Activated T-helper 9 cell treated with anti-CD3 and anti-CD28 coated beads, Interleukin-2, amount 50 U/mL, for 16 hours (primary cell): ENCODE measurements at places on chromosomes 7 and 10.
A peak's percentile ranks its signal among the peaks of the same experiment; 100 is the strongest.

GRCh38 chr7:48031111-48031510, 2.2 kb upstream of the SUN3 start:
- no peak for DNase-seq

GRCh38 chr7:133102276-133103060, 20.6 kb upstream of the CHCHD3 start:
- no peak for DNase-seq

DNA sequence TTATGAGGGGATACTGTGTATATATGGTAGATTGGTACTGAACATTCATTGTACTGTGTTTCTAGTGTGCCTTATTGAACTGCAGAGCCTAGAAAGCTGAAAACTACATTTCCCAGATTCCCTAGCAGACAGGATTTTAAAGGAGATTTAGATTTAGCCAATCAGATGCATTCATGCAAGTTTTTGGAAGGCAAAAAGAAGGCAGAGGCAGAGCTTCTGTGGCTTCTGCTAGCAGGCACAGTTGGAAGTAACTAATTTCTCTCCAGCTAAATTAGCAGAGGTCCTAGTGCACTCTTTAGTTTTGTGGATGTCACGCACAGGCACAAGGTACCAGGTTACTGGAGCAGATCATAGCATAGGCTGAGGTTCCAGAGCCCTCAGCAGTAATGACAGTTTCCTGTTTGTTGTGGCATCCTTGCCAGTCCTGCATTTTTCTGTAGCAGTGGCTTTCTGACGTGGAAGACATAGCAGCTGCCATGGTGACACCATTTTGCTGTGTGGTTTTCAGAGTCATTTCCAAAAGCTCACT, 83.7 kb upstream of the CCDC71L start:
- DNase-seq: no peak

- DNase-seq: no peak
Observed at GRCh38 chr7:27739301-27739908, 557 bp upstream of the TAX1BP1 start.

DNA sequence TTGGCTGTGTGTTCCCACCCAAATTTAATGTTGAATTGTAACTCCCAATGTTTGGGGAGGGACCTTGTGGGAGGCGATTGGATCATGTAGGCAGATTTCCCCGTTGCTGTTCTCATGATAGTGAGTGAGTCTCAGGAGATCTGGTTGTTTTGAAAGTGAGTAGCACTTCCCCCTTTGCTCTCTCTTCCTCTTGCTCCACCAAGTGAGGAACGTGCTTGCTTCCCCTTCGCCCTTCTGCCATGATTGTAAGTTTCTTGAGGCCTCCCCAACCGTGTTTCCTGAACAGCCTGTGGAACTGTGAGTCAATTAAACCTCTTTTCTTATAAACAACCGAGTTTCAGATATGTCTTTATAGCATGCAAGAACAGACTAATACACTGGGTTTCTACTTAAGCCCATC, 176.3 kb downstream of the CDK14 start:
- DNase-seq: no peak

GRCh38 chr7:157488966-157489365, 152.2 kb downstream of the DNAJB6 start:
- DNase-seq: no peak

DNA sequence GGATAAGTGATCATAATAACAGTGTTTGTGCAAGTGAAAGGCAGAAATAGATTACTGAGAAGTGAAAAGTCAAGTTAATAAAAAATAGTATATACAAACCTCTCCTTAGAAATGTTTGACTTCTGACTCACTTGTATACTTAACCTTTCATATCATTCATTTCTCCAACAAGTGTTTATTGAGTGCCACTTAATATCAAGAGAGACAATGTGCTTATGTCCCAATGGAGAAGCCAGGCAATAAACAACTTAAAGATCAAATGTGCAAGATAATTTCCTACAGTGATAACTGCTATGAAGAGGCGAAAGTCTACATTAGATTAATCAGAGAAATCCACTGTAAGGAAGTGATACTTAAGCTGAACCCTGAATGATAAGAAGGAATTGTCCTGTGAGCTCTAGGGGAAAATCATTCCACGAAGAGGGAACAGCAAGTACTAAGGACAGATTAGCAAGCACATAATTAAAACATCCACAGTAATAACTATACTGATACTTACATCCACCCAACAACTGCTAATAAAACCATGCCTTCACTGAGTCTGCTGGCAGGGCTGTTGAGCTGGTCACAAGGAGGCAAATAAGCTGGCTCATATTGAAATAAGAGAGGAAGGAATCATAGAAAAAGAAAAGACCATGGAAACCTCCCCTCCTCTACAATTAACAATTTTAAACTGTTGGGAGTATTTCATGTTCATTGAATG, 203.5 kb downstream of the CTNNA3 start:
- DNase-seq: no peak

DNA sequence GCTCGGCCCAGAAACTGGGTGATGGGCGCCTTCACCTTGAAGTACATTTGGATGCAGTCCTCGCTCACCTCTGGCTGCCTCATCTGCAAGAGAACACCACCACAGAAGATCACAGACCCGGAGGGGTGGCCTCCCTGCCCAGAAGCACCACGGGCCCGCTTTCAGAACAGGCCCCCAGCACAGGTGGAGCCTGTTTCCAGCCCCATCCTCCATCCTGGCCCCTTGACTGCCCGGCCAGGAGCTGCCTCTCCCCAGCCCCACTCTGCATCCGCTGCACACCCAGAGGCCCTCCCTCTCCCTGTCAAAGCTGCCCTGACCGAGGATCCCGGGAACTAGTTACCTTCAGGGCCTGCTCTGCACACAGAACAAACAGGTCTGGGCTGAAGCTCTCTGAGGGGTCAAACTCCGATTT, 724 bp downstream of the CFAP46 start:
- DNase-seq: no peak

DNA sequence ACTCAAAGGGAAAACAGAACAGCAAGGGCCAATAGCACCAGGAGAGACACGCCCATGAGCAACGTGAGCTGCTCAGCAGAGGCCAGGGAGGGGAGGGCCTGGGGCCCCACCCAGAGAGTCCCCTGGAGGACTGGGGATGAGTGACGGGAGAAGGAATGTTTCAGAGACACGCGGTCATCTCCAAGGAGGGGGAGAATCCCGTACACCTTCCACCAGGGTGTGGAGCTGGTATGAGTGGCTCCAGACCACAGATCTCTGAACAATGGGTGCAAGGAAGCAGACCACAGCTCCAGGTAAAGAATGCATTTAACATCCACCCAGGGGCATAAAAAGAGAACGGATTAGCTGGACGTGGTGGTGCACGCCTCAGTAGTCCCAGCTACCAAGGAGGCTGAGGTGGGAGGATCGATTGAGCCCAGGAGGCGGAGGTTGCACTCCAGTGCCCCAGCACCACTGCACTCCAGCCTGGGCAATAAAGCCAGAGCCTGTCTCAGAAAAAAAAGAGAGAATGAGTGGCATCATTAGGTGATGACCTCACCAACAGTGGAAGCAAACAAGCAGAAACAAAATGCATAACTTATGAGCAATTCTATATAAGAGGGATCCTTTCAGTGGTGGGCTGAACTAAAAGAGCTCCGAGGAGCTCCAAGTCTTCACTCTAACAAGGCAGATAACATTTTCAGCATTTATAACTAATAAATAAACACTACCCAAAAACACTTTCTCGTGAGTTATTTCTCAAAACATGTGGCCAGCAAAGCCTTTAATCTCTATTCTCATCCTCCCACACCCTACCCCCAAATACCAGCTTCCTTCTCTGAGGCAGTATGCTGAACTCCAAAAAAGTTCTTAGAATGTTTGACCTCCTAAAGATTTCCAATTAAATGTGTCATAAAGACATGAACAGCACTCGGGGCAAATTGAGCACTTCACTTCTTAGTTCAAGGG, 12.5 kb downstream of the PSAP start:
- DNase-seq: no peak

- DNase-seq: peak; percentile 4
Observed at GRCh38 chr7:38932509-38933168, 23.6 kb upstream of the VPS41 start.

GRCh38 chr7:89072081-89072480, 276.5 kb upstream of the TEX47 start:
- no peak for DNase-seq

DNA sequence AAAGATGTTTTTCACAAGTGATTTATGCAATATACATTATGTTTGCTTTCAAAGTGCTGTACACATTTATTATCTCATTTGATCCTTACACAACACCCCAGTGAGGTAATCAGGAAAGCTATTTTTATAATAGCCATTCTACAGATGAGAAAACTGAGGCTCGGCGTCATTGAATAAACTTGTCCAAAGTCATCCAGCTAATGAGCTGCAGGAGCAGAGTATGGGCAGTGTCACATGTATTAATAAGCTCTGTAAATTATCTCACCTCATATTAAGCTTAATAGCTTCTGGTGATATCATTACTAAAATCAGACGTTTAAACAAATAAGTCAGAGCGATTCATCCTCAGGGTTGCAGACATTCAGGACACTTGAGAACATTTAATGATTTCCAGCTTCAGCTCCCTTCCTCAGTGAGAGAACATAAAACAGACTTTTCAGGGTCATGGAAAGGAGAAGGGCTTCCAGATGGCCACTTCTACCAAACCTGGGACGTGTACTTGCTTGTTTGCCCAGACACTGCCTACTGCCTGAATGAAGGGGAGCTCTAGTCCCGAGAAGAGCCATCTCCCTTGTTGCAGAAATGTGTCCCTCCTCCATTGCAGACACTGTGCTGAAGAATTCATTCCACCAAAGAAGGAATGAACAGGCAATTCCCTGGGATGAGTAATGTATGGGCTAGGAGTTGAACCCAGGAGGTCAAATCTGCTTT, 20.5 kb upstream of the FZD1 start:
- DNase-seq: no peak

DNA sequence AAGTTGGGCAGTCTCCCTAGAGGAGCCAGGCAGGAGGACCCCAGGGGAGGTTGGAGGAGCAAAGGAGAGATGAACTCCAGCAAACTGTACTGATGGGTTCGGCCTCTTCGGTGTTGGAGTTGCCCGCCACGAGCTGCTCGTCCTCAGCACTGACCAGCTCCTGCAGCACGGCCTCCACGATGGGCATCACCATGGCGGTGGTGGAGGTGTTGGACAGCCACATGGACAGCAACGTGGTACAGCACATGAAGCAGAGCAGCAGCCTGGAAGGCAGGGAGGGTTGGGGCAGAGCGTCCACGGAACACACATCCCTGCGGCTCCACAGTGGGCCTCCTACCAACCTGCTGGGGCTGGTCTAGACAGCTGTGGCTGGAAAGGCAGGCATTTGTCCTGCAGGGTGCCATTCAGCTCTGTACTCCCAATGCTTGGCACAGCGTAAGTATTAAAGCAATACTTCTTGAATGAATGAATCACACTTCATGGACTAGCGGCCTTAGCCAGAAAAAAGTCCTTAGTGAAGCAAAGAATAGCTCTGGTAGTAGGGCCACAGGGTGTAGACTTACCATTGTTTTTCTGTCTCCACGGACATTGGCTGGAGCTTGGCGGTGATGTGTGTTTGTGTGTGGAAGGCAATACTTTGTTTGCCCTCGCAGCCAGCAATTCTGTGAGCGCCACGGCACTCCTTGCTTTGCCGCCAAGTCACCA, 21.8 kb downstream of the SLC13A4 start:
- no peak for DNase-seq

- DNase-seq: no peak
Observed at GRCh38 chr10:119368991-119369869, 161.9 kb downstream of the GRK5 start.

GRCh38 chr7:2954433-2954853, 89.2 kb downstream of the CARD11 start:
- no peak for DNase-seq

- no peak for DNase-seq
Observed at GRCh38 chr10:132946806-132947546, 4.6 kb upstream of the CFAP46 start.

DNA sequence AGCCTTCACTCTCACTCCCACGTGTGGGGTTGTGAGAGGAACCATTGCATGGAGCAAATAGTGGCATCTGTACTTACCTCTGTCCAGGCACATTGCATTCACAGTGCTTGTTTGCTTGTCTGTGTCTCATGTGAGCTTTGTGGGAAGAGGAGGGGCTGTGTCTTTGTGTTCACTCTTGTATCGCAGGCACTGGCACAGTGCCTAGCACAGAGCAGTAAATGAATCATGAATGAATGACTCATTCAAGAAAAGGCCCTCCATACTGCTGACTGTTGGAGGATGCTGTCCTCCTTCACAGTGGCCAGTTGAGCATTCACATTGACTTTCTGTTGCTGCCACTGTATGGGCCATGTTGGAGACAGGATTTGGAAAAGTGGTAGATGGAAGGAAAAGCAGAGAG, 125.3 kb downstream of the SORCS3 start:
- DNase-seq: no peak

DNA sequence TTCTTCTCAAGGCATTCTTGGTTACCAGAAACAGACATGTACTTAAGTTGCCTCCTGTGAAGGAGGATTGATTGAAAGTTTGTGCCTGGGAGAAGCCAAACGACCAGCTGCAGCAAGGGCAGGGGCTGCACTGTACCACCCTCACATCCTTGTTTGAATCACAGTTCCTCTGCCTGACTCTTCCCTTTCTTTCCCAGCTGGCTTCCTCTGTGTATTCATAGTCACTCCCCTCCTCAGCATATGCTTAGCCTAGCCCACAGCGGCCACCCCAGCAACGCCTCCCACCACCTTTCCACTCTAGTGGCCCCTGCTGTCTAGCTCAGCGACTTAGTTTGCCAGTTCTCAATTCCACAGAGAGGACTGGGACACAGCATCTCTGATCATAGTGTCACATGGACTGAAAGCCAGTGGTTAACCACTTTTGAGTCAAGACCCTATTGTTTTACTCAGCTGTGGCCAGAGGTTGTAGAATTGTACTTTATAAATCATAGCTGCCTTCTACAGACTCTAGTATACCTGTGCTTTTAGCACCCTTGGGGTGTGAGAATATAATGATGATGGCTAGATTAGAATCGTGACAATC, 643.0 kb downstream of the SUGCT start:
- DNase-seq: no peak

DNA sequence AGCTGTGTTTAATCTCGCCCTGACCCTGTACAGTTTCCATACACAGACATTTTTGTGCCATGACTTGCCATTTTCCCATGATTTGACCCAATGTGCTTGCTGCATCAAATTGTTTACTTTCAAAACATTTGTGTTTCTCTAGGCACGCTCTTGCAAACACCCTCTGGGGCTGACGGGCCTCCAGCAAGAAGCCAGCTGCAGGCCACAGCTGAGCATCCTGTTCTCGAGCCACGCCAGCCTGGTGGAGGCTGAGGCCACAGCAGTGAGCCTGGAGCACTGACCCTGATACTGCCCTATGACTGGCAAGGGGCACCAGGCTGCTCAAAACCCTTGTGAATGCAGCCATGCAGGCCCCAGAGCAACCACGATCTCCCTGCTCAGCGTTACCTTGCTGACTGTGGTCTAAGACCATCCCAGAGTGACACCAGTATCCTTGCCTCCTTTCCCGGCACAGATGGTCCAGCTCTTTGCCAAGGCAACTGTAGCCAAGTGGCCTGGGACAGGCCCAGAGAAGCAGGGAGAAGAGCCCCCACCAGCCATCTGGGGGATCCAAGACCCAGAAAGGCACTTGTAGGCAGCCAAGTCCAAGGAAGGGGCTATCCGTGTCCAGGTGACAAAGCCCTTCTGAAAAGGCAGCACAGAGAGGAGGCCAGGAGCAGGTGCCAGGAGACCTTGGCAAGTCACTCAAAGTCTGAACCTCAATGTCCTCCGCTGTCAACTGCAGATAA, 78.5 kb downstream of the OAT start:
- DNase-seq: no peak

GRCh38 chr10:103602028-103602851, 108.7 kb downstream of the NEURL1 start:
- no peak for DNase-seq

GRCh38 chr7:125504848-125505247, 575.2 kb upstream of the POT1 start:
- no peak for DNase-seq
